ENCODE measurements at places on chromosomes 2 and 18. TPM values are rescaled to one million over a fixed set of nuclear protein-coding genes. Genes with fewer than 3 reads are reported as not detected.

GRCh38 chr2:33275689-33276444 lies 200.6 kb upstream of the RASGRP3 start:
- DNase-seq, result no peak

- DNase-seq, result no peak
Measured at GRCh38 chr18:37253394-37254235, 312.0 kb downstream of the CELF4 start.

AGFG1 gene
- 126 TPM for polyA plus RNA-seq

DNA sequence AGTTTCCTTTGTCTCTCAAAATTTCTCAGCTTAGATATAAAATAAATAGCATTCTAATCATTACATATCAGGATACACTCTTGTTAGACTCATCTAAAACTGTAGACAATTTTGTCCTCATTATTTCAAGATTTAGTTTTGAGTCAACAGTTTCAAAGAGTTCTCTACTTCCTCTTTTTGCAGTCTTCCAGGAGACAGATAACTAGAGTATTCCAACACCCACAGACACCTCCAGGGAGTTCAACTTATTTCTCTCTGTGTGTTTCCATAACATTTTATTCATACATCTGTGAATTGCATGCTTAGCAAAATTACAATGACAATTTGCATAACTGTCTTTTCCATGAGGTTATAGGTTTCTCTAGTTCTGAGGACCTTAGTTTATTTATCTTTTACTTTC lies 166.6 kb upstream of the HNMT start:
- DNase-seq, result no peak

GRCh38 chr2:69453475-69454129 lies 16.4 kb upstream of the NFU1 start:
- DNase-seq, result no peak

DNA sequence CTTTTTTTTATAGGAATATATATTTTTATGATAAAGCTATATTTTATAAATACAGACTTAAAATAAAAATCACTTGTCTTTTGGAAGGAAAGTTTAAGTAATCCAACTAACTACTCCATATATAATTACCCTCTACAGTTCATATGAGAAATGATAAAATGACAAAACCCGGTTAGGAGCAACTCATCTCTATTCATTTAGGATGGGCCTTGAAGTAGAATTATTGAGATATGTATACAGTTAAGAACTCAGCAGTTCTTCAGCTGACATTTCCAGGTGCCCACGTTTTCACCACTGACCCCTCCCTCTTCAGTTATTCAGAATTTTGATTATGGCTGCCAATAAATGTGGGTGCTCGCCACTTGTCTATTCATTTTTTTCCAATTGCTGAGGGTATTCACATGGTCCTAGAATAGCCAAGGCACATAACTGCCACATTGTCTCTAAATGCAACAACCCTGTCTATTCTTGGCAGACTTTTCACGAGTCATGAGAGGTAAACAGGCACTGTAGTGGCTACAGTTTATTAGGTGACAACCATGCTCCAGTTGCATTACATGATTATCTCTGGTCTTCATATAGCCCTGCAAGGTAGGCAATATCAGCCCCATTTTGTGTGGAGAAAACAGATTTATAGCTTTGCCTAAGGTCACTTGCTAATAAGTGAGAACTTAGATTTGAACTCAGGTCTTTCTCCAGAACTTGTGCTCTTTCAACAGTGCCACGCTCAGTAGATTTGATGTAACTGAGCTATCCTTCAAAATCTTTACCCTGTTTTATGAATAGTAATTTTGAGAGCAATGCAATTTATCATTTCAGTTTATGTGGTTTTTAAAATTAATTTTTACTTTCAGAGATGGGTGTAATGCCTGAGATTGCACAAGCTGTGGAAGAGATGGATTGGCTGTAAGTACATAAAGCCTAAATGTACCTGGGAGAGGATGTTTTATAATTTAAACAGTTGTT lies 2.9 kb downstream of the DDX1 start:
- no peak for DNase-seq

DNA sequence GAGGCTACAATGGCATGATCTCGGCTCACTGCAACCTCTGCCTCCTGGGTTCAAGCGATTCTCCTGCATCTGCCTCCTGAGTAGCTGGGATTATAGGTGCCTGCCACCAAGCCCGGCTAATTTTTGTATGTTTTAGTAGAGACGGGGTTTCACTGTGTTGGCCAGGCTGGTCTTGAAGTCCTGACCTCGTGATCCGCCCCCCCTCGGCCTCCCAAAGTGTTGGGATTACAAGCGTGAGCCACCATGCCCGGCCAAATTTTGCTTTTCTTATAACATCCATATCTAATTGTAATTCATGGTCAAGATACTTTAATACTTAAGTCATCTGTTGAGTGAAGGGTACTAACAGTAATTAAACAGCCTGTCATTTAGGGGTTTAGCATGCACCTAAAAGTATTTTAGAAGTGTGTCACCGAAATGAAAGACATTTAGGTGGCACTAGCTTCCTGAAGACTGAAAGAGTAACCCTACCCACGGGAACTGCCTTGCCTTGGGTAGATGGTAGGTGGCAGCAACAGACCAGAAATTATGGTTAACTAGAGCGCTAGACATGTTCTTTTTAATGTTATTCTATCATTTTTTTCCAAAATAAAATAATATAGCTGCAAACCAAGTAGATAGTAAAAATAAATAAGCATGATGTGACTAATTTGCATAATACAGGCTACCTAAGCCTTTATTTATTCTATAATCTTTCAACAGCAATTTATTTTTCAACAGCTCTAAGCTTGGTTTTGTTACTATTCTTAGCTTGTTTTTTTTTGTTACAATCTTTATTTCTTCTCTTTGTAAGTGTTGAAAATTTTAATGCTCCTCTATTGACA lies 8.6 kb upstream of the ACYP2 start:
- DNase-seq, result no peak

DNA sequence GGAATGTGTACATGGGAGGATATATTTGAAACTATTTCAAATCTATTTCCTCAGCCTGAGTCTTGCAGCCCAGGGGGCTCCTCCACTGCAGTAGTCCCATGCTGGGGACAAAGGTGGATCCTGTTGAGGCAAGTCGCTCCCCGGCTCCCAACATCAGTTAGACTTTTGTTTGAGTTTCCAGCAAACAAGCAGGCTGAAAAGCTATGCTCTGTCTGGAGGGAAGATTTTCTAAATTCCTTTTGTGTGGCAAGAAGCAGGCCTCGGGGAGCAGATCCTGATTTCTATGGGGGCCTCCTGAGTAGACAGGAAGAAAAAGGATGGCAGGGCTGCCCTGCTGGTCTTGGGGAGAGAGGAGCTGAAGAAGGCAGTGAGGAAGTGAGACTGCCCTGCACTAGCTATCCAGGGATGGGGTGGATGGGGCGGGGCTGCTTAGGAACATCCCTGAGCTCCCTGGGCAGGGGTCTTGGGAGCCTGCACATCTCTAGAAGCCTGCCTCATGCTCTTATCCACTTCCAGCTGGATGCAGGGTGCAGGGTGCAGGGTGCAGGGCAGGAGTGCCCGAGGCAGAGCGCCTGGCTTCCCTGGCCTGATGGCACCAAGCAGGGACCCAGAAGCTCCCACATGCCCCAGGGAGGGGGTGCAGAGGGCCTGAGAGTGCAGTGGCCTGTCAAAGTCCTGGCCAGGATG lies 6.0 kb upstream of the CIB4 start:
- DNase-seq, result no peak

Data from BJ (cell line).